Transverse colon (tissue), 4 donors: ENCODE measurements at places on chromosomes 16 and 17. TPM values are rescaled to one million over a fixed set of nuclear protein-coding genes. Genes with fewer than 3 reads are reported as not detected.
A peak's percentile ranks its signal among the peaks of the same experiment; 100 is the strongest.

SRCIN1 gene
- total RNA-seq, result 1.8 TPM

ODAD4 gene
- not detected for total RNA-seq

TAC4 gene
- total RNA-seq, result not detected

MPRIP gene
- total RNA-seq, result 124 TPM

MMP15 gene
- 107 TPM for total RNA-seq

PABPN1L gene
- not detected for total RNA-seq

BTBD17 gene
- total RNA-seq, result not detected

DNA sequence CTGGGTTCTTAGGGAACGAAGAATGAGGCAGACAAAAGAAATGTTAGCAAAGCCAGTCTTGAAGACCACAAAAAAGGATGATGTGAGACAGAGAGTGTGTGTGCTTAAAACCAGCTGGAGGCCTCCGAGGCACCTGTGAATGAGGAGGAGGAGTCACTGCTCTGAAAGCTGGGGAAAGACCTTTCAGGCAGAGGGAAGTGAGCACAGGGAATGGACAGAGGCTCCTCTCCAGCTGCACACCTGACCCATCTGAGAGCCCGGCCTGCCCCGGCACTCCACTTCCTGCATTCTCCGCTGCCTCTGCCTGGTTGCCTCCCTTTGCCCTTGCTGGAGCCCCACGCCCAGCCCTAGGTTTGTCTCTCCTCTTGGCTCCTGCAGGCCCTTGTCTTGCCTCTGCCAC, 55.2 kb upstream of the SREBF1 start:
- H3K4me3 ChIP-seq, result no peak overlapping the region
- no peaks in the 10 kb centered on the region for H3K27me3 ChIP-seq
- no peak overlapping the region for H3K27ac ChIP-seq

DNA sequence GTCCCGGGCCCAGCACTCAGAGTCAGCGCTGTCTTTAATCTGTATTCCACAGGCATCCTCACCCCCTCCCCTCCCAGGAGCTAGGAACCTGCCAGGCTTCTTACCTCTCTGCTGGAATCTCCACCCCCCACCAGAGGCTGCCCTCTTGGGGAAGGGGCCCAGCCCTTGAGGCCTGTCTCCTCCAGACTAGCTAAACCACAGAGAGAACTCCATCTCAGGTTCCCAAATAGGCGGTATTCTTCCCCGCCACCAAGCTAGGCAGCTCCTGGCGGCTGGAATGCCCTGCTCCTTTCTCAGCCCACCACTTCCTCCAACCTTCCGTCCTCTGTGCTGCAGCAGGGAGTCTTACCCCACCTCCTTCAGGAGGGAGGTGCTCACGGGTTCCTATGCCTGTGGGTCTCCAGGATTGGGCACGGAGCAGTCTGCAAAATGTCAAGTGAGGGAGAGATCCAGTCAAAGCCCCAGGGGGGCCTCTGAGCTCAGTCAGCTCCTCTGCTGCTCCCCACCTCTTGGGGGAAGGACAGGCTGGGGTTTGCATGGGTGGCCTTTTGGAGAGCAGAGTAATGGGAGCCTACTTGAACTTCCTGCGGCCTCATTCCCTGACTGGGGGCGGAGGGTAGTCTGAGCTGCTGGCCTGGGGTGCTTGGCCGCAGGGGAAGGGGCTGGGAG, 55.7 kb downstream of the SREBF1 start:
- H3K4me3 ChIP-seq, result no peak overlapping the region
- peaks cover 71% of the 10 kb centered on the region for H3K4me1 ChIP-seq
- H3K27ac ChIP-seq, result peak overlapping the region; percentile 78
- H3K36me3 ChIP-seq, result no peaks in the 10 kb centered on the region
- H3K27me3 ChIP-seq, result peaks cover 14% of the 10 kb centered on the region
- peak; percentile 16 for DNase-seq

DNA sequence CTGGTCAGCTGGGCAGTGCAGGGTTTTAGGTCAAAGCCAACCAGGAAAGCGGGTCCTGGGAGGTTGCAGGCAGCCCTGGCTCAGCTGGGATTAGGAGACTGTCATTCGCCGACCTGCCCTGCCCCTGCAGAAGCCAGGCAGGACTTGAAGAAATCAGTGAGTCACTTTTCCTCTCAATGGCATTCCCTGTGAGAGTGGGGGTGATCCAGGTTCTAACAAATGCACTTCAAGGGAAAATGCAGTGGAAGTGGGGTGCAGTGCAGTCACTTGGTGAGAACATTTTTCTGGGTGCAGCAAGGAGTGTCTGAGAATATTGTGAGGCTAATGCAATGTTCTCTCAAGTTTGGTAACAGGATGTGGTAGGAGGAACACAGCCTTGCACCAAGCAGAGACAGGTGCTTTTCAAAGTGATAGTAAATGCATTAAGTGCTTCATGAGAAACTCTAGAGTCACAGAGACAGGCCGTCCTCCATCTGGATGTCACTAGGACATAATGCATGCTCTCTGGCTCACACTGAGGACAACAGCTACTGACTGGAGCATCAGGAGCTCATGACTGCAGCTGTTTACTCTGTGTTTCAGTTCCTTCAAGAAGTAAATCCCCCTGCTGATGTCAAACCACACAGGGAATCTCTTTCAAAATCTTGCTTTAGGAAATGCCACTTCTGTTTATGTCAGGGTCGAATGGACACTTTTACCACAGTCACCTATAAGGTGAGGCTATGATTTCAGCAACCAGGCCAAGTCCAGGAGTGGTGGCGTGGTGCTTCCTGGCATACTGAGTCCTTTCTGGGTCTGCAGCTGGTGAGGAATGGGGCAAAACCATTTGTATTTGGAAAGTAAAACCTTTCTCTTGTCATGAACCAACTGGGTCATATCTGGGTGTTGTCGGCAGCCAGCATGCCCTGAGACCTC, 16.7 kb downstream of the CDK5R1 start:
- H3K4me3 ChIP-seq, result no peak overlapping the region
- peak overlapping the region; percentile 71 for H3K27ac ChIP-seq
- peaks cover 3% of the 10 kb centered on the region for H3K4me1 ChIP-seq
- no peaks in the 10 kb centered on the region for H3K27me3 ChIP-seq
- H3K36me3 ChIP-seq, result no peaks in the 10 kb centered on the region
- DNase-seq, result peak; percentile 36

DNA sequence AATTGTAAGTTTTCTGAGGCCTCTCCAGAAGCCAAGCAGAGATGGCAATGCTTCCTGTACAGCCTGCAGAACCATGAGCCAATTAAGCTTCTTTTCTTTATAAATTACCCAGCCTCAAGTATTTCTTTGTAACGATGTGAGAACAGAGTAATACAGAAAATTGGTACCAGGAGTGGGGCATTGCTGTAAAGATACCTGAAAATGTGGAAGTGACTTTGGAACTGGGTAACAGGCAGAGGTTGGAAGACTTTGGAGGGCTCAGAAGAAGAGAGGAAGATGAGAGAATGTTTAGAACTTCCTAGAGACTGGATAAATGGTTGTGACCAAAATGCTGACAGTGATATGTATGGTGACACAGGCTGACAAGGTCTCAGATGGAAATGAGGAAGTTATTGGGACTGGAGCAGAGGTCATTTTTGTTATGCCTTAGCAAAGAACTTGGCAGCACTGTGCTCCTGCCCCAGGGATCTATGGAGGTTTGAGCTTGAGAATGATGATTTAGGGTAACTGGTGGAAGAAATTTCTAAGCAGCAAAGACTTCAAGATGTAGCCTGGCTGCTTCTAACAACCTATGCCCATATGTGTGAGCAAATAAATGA, 23.1 kb downstream of the PRDM7 start:
- no peak for DNase-seq
- no peak overlapping the region for H3K4me3 ChIP-seq
- peaks cover 4% of the 10 kb centered on the region for H3K27me3 ChIP-seq
- H3K36me3 ChIP-seq, result no peaks in the 10 kb centered on the region

GRCh38 chr16:66189951-66190350, 176.5 kb upstream of the CDH5 start:
- H3K4me1 ChIP-seq, result no peaks in the 10 kb centered on the region
- H3K27ac ChIP-seq, result peak overlapping the region; percentile 29
- H3K4me3 ChIP-seq, result no peak overlapping the region
- H3K27me3 ChIP-seq, result no peaks in the 10 kb centered on the region

DNA sequence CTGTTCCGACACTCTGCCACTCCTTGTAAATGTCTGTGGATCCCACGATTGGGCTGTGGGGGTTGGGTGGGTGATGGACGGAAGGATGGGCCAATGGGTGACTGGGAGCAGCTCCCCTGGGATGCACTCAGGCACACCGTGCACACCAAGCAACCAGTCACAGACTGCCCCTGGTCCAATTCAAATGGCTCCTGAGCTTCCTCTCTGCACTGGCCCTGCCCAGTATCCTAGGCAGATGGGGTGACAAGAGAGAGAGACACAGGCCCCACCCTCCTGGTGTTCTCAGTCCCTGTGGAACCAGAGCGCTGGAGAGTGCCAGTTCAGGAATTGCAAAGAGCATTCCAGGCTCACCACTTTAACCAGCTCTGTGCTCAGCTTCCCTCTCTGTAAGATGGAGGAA, 32.8 kb downstream of the BEAN1 start:
- H3K4me3 ChIP-seq, result no peak overlapping the region
- H3K36me3 ChIP-seq, result no peaks in the 10 kb centered on the region
- peaks cover 49% of the 10 kb centered on the region for H3K27me3 ChIP-seq

DNA sequence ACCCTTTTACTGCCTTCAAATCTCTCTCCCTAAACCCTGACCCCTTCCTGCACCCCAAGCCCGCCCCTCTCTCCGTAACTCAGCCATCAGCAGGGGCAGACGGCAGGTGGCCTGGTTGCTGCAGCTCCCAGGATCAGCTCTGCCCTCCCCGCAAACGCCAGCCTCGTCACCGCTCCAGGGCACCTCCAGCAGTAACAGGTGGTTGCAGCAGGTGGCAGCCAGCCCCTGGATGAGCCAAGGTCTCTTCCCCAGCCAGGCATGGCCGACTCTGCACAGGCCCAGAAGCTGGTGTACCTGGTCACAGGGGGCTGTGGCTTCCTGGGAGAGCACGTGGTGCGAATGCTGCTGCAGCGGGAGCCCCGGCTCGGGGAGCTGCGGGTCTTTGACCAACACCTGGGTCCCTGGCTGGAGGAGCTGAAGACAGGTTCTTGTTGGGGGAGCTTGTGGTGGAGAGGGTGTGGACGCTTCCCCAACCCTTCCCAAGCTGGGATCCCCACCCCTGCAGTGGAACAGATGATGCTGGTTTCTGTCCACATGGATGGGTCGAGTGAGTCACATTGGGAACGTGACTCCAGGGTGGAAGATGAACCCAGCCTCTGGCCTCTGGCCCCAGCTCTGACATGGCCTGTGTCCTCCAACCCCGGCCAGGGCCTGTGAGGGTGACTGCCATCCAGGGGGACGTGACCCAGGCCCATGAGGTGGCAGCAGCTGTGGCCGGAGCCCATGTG, 558 bp downstream of the HSD3B7 start:
- DNase-seq, result peak; percentile 82
- H3K4me1 ChIP-seq, result peaks cover 10% of the 10 kb centered on the region
- peaks cover 1% of the 10 kb centered on the region for H3K36me3 ChIP-seq
- H3K27ac ChIP-seq, result peak overlapping the region; percentile 73
- H3K4me3 ChIP-seq, result peak overlapping the region; percentile 37
- H3K27me3 ChIP-seq, result no peaks in the 10 kb centered on the region

GRCh38 chr17:39628655-39629493, 2.1 kb downstream of the PPP1R1B start:
- peak overlapping the region; percentile 93 for H3K27ac ChIP-seq
- peaks cover 49% of the 10 kb centered on the region for H3K27me3 ChIP-seq
- DNase-seq, result peak; percentile 89
- H3K4me3 ChIP-seq, result no peak overlapping the region

- H3K27me3 ChIP-seq, result no peaks in the 10 kb centered on the region
- no peak overlapping the region for H3K27ac ChIP-seq
- no peak for DNase-seq
- no peaks in the 10 kb centered on the region for H3K4me1 ChIP-seq
- H3K4me3 ChIP-seq, result no peak overlapping the region
Measured at GRCh38 chr16:51592001-51592501, 441.0 kb upstream of the SALL1 start.

- H3K36me3 ChIP-seq, result no peaks in the 10 kb centered on the region
- no peak for DNase-seq
- no peak overlapping the region for H3K4me3 ChIP-seq
- H3K27me3 ChIP-seq, result peaks cover 4% of the 10 kb centered on the region
- no peak overlapping the region for H3K27ac ChIP-seq
Measured at GRCh38 chr16:87576171-87576570, 26.1 kb upstream of the JPH3 start.

DNA sequence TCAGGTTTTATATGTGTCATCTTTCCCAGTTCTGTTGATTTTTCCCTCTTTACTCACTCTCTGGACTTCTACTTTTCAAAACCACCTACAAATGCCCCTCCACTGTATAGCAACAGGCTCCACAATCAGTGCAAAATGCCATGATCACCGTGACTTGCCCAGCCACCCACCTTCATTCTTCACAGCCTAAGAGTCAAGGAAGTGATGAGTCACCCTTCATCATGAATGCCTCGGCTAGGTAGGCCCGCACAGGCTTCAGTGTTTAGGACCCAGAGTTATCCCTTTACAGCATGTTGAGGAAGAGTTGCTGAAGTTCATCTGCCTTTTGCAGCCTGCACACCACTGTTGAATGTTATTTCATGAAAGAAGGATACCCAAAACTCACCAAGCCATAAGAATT, 158.6 kb downstream of the PMP22 start:
- H3K4me1 ChIP-seq, result no peaks in the 10 kb centered on the region
- H3K4me3 ChIP-seq, result no peak overlapping the region
- H3K27me3 ChIP-seq, result no peaks in the 10 kb centered on the region
- no peak for DNase-seq
- H3K36me3 ChIP-seq, result no peaks in the 10 kb centered on the region

DNA sequence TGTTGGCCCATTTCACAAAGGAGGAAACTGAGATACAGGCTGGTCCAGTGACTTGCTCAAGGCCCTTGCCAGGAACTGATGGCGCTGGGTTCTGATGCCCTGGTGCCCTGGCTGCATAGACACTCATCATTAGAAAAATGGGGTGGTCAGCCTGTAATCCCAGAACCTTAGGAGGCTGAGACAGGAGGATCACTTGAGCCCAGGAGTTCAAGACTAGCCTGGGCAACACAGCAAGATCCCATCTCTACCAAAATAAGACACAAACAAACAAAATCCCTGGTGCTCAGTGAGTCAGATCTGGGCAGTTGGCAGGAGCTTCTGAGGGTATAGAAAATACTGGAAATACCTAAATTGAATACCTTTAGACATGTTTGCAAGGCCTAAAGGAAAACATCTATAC, 41.1 kb upstream of the KIFC3 start:
- H3K4me3 ChIP-seq, result no peak overlapping the region
- H3K4me1 ChIP-seq, result no peaks in the 10 kb centered on the region
- H3K36me3 ChIP-seq, result no peaks in the 10 kb centered on the region
- no peak overlapping the region for H3K27ac ChIP-seq
- no peaks in the 10 kb centered on the region for H3K27me3 ChIP-seq

DNA sequence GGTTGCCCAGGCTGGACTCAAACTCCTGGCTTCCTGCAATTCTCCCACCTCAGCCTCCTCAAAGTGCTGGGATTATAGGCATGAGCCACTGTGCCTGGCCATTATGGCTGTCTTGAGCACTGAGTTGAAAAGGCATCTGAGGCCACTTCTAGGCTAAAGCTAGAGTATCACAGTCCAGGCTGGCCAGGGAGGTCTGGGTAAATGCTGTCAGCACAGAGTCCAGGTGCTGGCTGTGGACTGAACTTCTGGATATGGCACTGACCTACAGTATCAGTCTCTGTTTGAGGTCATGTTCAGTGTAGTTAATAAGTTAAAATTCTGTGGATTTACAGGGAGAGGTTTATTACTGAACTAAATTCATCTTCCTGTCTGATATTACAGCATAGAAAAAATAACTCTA, 222.5 kb upstream of the TOM1L1 start:
- H3K36me3 ChIP-seq, result no peaks in the 10 kb centered on the region
- no peaks in the 10 kb centered on the region for H3K4me1 ChIP-seq
- no peaks in the 10 kb centered on the region for H3K27me3 ChIP-seq
- no peak for DNase-seq
- no peak overlapping the region for H3K27ac ChIP-seq

- H3K4me3 ChIP-seq, result peak within 1 kb of the TSS; percentile 99
- no peaks in the 10 kb centered on the region for H3K36me3 ChIP-seq
- peak within 1 kb of the TSS; percentile 99 for H3K27ac ChIP-seq
Measured at GRCh38 chr17:17280613-17281549, at the start of gene COPS3. COPS3 (minus strand) TSS chr17:17281246; CDS start chr17:17281186, 60 bp downstream.
